Esophagus squamous epithelium (tissue), 5 donors: ENCODE measurements at places on chromosomes 12 and 14.

GRCh38 chr12:54983536-54984101 is 943 bp downstream of the TESPA1 start:
- no peak for DNase-seq

GRCh38 chr12:29026419-29026818 is 122.7 kb upstream of the FAR2 start:
- DNase-seq, result no peak

GRCh38 chr14:68236582-68237458 is 417.2 kb downstream of the RAD51B start:
- no peak for DNase-seq

DNA sequence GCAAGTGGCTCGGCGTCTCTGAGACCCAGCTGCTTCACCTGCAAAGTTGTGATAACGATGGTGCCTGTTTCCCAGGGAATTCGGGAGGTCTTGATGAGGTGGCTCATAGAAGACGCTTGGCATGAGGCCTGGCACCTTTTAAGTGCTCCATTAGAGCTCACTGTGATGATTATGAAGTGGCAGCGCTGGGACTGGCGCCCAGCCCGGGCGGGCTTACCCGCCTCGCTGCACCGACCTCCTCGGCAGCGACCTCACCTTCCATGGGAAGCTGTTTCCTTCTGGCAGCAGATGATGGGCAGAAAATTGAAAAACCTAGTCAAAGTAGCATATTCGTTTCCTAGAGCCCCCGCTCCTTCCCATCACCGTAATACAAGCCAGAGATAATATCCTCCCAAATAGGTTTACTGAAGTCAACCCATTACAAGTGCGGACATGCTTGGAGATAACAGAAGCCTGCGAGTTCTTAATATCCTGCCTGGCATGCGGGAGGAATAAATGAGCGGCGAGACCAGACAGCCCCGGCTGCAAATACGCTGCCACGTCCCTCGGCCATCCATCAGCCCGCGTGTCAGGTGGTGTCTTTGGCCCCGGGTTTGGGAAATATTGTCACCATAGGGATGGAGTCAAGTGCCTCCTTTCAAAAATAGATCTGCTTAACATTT is 35.2 kb upstream of the DLK1 start:
- DNase-seq, result no peak

GRCh38 chr12:66860752-66861750 is 182.2 kb upstream of the GRIP1 start:
- no peak for DNase-seq

DNA sequence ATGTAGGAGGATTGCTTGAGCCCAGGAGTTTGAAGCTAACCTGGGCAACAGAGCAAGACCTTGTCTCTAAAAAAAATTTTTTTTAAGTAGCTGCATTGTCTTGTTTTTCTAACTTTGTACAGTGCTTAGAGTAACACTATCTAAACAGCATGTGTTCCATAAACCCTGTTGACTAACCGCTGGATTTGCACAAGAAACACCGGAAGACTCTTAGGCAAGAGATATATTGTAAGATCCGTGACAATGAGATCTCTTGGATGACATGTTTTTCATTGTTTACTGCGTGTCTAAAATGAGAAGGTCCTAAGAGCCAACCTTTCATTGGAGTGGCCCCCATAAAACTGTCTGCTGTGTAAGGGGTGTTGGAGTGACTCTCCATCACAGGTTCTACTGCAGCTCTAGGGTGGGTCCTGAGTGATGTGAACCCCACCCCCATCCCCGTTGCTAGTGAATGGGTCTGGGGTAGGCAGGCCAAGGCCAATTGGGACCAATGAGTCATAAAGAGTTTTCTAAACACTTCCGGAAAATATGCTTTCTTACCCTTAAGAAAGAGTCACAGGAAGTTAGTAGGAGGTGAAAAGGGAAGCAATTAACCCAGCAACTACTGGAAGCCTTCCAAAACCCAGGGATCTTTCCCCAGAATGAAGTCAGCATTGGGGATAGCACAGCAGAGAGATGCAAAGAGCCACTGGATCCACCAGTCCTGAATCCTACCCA is 24.3 kb upstream of the PCNX1 start:
- DNase-seq, result no peak

GRCh38 chr12:122848471-122849351 is 13.5 kb downstream of the HIP1R start:
- DNase-seq, result no peak

GRCh38 chr12:124321556-124322270 is 26.8 kb downstream of the RFLNA start:
- no peak for DNase-seq

DNA sequence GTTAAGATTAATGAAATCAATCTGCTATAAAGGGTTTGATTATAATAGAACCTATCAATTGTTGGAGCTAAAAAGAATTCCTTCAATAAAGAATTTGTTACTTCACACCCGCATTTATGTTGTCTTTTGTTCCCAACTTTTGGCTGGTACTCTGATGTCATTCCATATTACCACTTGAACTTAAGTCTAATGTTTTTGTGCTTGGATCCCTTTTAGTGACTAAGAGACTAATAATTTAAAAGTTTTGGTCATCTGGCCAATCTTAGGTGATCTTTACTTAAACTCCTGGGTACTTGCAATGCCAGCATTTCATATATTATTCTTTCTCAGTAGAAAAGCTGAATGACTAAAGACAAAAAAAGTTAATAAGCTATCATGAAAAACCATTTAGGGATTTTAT is 113.0 kb downstream of the TMEM30B start:
- no peak for DNase-seq

DNA sequence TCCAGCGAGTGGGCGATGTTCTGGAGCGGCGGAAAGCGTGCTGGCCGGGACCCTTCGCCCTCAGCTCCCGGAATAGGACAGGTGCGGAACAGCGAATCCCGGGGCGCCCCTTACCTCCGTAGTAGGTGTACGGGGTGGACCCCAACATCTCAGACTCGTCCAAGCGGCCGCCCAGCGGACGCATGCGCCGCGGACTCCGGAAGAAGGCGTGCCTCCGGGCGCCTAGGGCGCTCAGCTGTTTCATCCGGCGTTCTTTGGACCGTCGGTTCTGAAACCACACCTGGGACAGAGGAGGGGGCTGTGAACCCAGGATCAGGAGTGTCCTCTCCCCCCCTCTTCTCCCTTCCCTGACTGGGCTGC is 4.5 kb downstream of the LHX5 start:
- DNase-seq, result no peak

DNA sequence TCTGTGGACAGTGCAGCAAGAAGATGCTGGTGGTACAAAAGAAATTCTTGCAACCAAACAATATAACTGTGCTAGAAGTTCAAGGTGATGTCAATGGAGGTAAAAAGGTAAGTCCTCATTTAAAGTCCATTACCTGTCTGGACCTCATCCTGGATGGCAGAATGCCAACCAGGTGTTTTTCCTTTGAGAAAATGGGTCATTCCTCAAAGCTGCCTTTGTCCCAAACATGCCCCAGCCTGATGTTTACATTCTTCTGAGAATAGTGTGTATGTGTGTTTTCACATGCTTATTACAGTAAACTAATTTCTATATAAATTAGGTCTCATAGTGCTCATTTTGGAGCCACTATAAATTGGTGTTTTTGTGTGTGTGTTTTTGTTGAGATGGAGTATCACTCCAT is 24.9 kb downstream of the ACTR6 start:
- DNase-seq, result no peak

- no peak for DNase-seq
Observed at GRCh38 chr14:97523936-97524335, 726.8 kb downstream of the VRK1 start.

DNA sequence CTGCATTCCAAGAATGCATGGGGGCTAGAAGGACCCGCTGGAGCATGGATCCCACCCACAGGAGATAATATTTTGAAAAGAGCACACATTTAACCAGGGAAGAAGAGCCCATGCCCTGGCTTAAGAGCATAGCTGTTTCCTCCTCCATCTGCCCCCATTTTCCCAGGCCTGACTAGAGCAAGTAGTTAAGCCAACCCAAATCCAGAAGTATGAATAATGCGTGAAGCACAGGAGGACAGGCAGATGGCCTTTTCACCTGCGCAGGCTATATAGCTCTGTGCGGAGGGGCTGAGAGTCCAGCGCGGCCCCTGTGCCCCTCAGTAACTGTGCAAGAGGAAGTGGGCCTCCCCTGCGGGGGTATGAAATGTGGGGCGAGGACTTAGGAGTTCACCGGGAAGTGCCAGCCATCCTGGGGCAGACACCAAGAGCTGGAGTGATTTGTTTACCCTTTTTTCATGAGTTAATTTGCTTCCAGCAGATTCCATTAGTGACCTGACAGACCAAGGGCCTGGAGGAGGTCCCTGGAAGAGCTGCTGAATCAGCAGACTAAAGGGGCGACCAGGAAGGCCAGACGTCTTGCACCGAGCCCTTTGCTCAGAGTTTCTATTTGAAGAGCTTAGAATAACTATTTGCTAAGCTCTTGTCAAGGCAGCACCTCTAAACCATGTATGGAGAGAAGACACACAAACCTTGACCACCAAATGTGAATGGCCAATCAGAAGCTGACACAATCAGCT is 37.2 kb downstream of the DPF3 start:
- no peak for DNase-seq

DNA sequence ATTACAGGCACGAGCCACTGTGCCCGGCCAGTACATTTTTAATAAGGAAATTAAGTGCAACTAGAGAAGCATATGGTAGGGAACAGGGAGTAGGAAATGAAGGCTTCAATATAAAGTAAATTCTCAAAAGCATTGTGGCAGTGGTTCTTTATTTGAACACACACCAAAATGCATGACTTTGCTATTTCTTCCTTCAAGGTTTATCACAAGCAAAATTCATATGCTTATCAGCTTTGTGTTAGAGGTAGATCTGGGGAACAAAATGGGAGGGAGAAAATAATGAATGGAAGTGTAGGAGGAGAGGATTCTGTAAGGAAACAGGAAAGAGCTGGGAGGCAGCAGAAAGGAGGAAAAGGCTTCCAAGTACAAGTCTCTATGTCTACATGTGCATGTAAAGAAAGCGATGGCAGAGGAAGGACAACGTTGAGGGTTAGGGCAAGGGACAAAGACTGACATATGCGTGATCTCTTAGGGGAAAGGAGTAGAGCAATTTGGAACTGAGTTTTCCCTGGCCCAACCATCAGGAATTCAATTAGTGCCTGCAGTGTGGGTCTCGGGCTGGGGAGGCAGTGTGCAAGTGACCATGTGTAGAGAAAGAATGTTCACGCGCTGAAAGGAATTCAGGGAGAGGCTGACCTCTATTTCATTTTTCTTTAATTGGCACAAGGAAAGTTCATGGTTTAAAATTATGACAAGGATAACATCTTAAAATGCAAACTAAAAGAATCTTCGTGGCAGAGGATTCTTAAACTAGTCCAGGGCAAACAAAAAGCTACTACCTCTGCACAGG is 22.9 kb upstream of the RASSF8 start:
- no peak for DNase-seq

- no peak for DNase-seq
Observed at GRCh38 chr12:69022674-69023073, 89.7 kb upstream of the CPM start.

GRCh38 chr14:39432619-39433451 is 602 bp upstream of the FBXO33 start:
- DNase-seq, result peak; percentile 75

DNA sequence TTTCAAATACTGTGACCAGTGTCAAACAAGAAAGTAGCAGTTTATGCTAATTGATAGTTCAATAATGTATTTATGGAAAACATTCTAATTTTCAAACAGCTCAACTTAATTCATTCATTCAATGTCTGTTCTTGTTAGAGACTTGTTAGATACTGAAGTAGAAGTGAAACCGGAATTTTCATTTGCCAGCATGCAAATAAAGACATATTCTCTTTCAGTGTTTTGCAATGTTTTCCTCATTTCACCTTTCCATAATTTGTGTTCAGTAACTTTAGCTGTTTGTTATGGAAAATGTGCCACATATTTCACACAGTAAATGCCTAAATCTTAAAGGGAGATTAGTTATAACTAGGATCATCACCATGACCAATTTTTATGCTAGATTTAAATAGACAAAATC is 21.2 kb downstream of the TAS2R50 start:
- no peak for DNase-seq

- no peak for DNase-seq
Observed at GRCh38 chr14:28999656-29000055, 233.1 kb downstream of the FOXG1 start.

GRCh38 chr12:130385193-130385592 is 47.5 kb downstream of the PIWIL1 start:
- no peak for DNase-seq

GRCh38 chr12:22268406-22268805 is 66.1 kb downstream of the ST8SIA1 start:
- DNase-seq, result no peak

GRCh38 chr12:57181072-57181471 is 33.7 kb upstream of the LRP1-AS start:
- no peak for DNase-seq

DNA sequence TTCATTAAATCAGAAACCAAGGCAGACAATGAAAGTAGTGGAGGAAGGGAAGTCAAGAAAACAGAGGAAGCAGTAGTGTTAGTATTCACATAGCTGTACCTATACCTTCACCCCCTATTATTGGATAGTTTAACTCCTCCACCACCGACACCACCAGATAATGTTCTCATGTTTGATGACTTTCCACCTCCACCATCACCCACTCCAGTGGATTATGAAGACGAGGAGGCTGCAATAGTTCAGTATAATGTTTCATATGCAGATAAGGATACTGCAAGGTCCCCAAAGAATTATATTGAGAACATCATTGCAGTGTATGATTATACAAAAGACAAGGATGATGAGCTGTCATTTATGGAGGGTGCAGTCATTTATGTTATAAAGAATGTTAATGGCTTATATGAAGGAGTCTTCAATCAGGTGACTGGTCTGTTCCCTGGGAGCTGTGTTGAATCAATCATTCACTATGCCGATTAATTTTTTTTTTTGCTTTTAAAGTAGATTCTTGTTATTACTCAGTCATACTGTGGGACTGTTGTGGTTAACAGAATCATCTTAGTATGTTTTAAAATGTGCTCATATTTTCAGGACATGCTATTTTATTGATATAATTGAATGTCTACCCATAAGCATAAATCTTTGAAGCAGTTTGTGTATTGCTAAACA is 32.2 kb upstream of the KTN1 start:
- DNase-seq, result no peak

DNA sequence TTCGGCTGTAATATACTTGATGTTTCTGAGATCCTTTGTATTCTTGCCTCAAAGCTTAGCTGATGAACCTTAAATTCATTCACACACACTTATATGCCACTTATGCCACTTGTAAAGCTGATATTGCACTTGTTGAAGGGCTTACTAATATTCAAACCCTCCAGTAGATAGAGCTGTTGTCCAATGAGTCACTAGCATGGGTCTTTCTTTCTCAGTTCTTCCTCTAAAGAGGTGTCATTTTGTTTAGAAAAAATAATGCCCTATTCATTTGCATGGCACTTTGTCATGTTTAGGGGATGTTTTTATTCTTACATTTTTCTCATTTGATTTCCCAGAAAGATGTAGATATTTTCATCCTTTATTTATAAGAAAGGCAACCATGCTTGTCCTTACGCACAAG is 56.4 kb downstream of the MON2 start:
- no peak for DNase-seq

- no peak for DNase-seq
Observed at GRCh38 chr12:108121728-108122471, 7.2 kb upstream of the WSCD2 start.

- DNase-seq, result no peak
Observed at GRCh38 chr14:68423686-68424085, 369.2 kb downstream of the ZFP36L1 start.

- no peak for DNase-seq
Observed at GRCh38 chr12:100953217-100953616, 158.6 kb downstream of the ANO4 start.
